NCI-H526 treated with DMSO at 0.1 percent for 48 hours (cell line): ENCODE measurements at places on chromosomes 13 and 19.

GRCh38 chr19:3586707-3587346 lies 1.5 kb downstream of the GIPC3 start:
- no peak for DNase-seq

- DNase-seq: no peak
Observed at GRCh38 chr19:32862741-32863140, 6.8 kb downstream of the SLC7A9 start.

DNA sequence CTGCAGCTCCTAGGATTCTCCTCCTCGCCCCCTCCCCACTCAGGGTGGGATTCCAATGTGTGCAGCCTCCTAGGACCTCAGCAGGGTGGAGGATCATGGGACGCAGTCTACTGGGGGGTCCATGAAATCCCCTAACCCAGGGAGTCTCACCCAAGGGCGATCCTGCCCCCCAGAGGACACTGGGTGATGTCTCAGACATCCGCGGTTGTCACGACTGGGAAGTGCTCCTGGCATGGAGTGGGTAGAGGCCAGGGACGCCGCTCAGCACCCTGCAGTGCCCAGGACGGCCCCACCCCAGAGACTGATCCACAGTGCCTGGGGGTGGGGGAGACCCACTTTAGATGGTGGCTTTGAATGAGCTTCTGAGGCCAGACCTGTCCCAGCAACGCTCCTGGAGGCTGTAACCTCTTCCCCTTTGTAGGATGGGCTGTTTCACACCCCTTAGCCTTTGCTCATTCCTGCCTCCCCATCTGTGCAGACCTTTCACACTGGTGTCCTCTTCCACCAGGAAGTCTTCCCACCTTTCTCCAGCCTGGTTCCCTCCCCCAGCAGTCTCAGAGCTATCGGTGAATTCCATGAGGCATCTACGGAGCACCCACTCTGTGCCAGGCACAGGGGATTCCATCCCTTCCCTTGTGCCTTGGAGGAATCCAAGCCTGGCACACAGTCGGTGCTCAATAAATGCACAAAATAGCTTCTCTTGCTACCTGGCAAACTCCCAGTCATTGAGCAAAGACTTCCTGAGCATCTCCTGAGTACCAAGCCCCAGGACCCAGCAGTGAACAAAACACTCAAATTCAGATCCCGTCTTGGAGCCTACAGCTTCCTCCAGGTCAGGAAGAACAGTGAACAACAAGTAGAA lies 10.5 kb downstream of the SMIM24 start:
- no peak for DNase-seq

- no peak for DNase-seq
Observed at GRCh38 chr19:1428738-1429391, 9.3 kb upstream of the RPS15 start.

- DNase-seq: no peak
Observed at GRCh38 chr13:109397285-109397684, 389.1 kb downstream of the IRS2 start.

GRCh38 chr19:42028304-42029216 lies 34.5 kb upstream of the ATP1A3 start:
- no peak for DNase-seq

- DNase-seq: no peak
Observed at GRCh38 chr13:81987159-81987558, 1646.2 kb upstream of the SPRY2 start.

DNA sequence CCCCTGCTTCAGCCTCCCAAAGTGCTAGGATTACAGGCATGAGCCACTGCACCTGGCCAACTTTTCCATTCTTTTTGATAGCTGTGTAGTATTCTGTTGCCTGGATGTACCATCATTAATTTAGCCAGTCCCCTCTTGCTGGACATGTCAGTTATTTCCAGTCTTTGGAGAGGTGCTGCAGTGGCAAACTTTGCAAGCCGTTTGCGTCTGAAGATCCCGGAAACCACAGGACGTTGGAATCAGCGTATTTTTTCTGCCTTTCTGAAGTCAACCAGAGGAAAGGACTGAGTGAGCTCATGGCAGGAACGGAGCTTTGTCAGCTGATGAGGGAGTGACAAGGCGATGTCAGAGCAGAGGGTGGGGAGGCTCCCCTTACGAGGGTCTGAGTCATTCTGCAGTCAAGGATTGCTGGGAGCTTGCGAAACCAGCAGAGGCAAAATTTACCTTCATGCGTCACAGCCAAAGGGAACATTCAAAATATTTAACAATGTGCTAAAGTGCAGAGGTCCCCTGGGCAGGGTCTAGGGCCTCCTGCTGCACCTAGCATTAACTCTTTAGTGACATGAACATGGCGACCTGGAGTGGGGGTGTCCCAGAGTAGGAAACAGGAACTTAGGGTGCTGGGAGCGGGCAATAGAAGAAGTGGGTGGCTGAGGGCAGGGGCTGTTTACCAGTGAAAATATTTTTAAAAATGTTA lies 5.6 kb downstream of the C5AR1 start:
- DNase-seq: no peak

DNA sequence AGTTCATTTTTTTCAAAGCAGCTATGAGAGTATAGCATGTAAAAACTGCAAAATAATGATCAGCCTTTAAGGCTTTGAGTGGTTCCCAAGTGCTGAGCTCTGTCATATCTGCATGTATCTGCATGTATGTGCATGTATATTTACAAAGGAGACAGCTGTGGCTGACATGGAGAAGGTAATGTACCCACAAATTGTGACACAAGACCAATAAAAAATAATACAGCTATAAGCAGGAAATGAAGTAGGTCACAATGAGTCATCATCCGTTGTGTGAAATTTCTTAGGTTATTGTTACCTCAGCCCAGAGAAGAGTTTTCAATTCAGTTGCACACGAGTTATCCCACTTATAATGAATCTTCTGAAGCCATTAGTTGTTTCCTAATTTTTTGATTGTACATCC lies 60.9 kb upstream of the MED4 start:
- DNase-seq: no peak

GRCh38 chr13:99990126-99990977 lies 8.8 kb downstream of the ZIC2 start:
- no peak for DNase-seq

GRCh38 chr19:10565028-10565566 lies 713 bp downstream of the KRI1 start:
- DNase-seq: no peak

DNA sequence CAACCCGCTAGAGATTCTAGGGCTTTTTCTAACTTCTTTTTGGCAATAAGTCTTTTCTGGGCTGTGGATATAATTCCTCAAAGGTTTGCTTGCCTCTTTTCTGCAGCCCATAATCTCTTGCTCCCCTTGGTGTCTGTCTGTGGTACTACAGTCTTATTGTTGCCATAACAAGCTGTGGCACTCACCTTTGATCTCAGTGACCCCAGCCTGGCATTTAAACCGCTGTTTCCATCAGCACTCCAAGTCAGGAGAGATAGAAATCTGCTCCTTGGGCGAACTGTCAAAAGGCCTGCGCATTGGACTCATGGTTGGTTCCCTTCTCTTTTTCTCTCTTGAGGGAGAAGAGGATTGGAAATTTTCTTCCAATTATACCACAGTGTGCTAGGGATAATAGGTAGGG lies 14.5 kb upstream of the MPHOSPH8 start:
- DNase-seq: no peak

DNA sequence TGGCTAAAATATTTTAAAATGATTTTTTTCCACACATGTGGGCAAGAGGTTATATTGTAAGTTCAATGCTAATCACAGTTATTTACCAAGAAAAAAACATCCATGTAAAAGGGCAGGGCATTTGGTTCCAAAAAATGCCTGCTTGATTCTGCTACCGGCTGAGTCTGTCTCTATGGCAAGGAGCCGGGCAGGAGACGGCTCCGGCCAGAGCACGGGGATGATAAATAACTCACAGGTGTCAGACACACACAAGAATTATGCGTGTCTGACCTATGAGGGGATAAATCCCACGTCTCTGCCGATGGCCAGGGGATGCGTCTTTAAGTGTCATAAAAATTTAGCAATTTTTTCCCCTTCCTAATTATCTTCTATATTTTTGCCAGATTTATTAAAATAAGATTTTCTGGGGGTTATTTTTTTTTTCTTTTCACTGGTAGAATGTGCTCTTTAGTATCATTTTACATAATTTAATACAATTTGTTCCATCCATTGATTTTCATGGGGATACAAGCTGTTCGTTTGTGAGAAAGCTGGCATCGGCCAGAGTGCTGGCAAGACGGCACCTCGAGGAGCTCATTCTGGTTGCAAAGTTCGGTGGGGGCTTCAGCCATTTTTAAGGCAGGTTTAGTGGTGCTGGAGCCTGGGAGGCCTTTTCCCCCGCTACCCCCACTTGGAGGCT lies 253.9 kb downstream of the ZNF536 start:
- DNase-seq: no peak

DNA sequence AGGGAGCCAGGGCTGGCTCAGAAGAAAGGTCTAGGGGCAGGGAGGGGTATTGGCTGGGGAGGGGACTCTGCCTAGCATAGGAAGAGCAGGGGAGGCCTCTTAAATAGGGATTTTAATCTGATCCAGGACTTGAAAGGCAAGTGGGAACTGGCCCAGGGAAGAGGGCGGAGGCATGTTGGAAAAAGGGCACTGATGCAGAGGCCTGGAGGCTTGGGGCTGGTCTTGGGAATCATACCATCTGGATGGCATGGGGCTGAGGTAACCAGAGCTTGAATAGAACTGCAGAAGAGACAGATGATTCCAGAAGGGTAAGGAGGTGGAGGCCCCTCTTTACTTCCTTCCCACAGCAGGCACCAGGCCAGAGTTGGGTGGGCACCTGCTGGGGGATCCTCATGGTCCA lies 29.1 kb downstream of the CERS4 start:
- DNase-seq: no peak

GRCh38 chr19:49871349-49871985 lies 4.1 kb upstream of the PNKP start:
- DNase-seq: no peak

DNA sequence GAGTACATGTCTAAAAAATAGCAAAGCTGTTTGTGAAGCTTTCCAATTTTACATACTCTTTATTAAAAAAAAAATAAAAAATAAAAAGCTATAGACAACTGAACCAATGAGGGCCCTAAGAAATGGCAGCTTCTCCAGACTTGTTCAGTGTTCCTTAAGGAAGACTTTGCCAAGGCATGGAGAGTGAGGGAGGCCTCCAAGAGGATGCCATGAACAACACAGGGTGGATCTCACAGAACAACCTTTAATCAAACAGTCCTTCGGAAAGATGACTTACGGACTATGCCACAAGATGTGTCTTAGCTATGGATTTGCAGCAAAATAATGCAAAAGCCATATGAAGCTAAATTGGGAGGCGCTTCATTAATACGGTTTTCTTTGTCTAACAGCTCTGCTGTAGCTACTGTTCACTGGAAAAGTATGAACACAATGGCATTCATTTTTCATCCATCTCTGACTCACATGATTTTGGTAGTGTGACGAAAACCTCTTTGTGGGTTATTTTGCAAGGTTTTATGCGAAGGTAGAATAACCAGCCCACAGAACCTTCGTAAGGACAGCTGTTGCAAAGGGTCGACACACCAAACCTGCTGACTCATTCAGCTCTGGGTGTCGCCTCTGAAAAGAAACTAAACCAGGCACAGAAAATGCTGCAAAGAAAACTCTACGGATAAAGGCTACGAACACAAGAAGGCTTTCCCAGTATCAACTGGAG lies 27.7 kb downstream of the EFNB2 start:
- DNase-seq: no peak

- no peak for DNase-seq
Observed at GRCh38 chr19:51695702-51696315, 2.7 kb downstream of the SPACA6 start.

- DNase-seq: peak; percentile 36
Observed at GRCh38 chr13:32426990-32427851, 709 bp downstream of the N4BP2L1 start.

DNA sequence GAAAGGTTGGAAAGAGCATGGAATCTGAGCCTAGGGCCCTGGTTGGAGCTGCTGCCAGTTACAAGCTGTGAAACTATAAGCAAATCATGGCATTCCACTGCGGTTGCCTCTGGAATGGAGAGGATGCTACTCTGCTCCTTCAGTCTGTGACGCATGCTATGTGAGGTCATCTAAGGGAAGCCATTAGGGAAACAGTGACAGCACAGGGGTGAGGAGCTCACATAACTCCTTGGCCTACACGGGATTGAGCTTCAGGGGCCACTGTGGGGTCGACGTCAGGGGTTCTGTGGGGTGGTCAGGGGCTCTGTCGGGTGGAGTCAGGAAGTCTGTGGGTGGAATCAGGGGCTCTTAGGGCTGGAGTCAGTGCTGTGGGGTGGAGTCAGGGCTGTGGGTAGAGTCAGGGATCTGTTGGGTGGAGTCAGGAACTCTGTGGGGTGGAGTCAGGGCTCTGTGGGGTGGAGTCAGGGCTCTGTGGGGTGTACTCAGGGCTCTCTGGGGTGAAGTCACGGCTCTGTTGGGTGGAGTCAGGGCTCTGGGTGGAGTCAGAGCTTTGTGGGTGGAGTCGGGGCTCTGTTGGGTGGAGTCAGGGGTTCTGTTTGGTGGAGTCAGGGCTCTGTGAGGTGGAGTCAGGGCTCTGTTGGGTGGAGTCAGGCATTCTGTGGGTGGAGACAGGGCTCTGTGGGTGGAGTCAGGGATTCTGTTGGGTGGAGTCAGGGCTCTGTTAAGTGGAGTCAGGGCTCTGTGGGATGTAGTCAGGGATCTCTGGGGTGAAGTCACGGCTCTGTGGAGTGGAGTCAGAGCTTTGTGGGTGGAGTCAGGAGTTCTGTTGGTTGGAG lies 35.8 kb upstream of the MEDAG start:
- DNase-seq: peak; percentile 71

GRCh38 chr19:46748325-46749109 lies 2.3 kb upstream of the STRN4 start:
- peak; percentile 25 for DNase-seq

- no peak for DNase-seq
Observed at GRCh38 chr19:9431475-9431874, 3.9 kb downstream of the ZNF266 start.

- DNase-seq: no peak
Observed at GRCh38 chr13:27310946-27311345, 40.3 kb downstream of the RASL11A start.

DNA sequence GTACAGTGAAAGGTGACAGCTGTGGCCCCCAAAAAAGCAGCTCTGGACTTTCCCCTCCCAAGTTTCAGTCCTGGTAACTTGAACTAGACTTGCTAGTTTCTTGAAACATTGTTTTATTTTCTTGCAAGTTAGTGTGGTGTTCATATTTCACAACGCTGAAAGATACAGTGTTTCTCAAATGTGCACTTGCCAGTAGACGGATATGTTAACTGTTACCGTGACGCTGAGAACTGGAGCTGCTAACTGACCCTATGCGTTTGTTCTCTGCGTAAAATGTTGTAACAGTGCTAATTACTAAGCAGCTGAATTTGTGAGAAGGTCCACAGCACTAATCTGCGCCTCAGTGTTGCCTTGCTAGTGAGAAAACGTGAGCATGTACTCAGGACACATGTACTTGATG lies 79.6 kb downstream of the GGACT start:
- DNase-seq: no peak

DNA sequence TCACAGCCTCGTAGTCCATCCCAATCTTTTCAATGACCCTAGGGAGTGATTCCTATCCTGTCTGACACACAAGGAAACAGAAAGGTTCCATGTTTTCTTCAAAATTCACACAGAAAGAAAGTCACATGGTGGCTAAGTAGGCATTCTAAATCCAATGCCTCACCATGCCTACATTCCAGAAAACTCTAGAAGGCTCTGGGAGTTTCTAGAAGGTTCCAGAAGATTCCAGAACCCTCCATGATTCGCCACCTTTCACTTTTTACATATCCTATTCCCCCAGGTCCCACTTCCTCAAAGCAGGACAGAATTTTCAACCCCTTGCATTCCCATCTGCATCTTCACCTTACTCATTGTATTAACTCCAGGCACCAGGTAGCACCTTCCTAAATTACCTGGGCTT lies 23.1 kb downstream of the GNG7 start:
- no peak for DNase-seq
